LoVo (cell line): ENCODE measurements at places on chromosomes 13 and 19.

DNA sequence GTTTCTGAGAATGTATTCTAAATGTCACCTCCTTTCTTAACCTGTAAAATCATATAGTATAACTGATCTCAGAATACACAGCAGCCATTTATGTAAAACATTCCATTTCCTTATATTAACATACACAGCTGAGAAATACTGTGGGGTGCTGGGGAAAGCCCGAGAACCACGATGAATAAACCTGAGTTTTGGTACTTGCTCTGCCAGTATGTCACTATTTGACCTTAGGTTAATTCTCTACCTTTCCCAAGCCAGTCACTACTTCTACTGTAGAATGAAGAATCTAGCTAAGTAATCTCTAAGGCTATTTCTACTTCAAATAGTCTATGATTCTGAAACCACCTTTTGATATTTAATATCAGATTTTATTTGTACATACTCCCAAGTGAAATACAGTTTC is 173.7 kb downstream of the TBC1D4 start:
- DNase-seq = no peak

DNA sequence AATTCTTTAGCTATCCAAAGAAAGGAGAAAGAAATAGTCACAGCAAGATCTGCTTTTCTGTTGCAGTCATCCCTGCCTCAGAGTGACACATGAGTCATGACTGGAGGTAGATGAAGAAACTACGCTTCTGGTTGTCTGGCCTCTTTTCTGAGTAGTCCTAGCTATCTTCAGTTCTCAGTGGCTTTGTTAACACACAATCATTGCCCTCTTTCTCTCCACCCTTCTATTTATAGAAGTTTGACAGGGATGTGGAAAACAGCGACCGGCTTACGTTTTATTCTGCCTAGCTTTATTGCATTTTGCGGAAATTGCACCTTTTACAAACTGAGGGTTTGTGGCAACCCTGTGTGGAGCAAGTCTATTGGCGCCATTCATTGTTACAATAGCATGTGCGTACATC is 26.7 kb downstream of the SPATA13 start:
- no peak for DNase-seq

DNA sequence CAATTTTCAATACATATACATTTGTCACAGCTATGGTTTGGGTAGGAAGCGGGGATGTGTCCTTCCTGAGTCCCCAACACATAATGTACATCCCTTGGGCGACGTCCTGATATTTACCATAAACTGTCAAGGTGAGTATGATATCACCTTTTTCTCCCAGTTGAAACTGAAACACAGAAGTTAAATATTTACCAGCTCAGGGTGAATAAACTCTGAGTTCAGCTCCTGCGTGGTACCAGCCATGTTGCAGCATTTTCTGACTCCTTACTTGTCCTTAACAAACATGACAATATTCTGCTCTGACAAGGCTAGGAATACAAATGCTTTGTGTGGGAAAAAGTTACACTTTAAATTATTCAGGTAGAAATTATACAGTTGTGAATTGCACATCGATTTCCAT is 294.2 kb downstream of the TEX29 start:
- DNase-seq = no peak

GRCh38 chr19:44582581-44583265 is 30.6 kb upstream of the IGSF23 start:
- peak; percentile 16 for DNase-seq

GRCh38 chr19:16895467-16896145 is 6.8 kb downstream of the F2RL3 start:
- DNase-seq = no peak
